Naive B cell (primary cell): ENCODE measurements at places on chromosomes 6 and 20.

GRCh38 chr6:157561929-157562810 is 181.2 kb downstream of the ZDHHC14 start:
- DNase-seq: peak; percentile 81

DNA sequence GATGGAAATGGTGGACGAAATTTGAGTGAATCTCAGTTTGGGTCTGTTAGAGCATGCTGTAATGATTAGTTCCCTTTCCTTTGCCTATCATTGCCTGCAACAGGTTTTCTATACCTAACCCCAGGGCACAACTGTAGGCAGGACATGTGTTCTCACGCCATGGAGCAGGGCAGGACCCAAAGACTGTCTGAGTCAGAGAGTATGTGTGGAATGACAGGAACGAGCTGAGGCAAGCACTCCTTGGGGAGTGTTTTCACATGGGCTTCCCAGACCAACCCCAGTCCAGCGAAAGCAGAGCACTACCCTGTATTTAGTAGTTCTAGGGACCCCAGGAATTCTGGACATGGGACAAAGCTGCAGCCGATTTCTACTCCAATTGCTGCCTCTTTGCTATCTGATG is 234.2 kb downstream of the HACE1 start:
- no peak for DNase-seq

DNA sequence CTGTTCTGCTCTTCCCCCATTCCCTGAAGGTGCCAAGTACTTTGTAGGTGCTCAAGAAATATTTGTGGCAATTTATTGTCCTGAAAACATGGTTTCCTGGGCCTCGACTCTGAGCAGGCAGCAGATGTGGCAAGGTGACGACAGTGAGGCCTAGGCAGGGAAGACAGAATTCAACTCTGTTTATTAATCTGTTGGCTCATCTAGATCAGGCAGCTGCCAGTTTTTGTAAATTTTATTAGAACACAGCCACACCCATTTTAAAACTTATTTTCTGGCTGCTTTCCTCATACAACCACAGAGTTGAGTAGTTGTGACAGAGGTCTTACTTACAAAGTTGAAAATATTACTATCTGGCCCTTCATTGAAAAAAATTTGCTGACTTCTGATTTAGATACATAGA is 24.5 kb downstream of the MAPK14 start:
- no peak for DNase-seq

- no peak for DNase-seq
Observed at GRCh38 chr6:151026041-151026663, 160.7 kb downstream of the MTHFD1L start.

DNA sequence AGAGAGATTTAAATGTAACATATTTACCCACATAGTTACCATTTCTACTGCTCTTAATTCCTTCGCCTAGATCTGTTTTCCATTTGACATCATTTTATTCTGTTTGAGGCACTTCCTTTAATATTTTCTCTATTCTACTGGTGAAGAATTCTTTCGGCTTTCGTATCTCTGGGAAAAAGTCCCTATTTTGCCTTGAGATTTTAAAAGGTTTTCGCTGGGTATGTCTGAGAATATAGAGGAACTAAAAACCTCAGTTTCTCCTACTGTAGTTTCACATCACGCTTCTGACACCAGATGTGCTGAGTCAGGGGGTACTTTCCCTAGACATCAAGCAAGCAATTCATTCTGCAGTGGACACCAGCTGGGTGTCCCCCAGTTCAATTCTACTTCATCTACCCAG is 61.7 kb downstream of the E2F3 start:
- DNase-seq: no peak

- no peak for DNase-seq
Observed at GRCh38 chr6:116406678-116407345, 36.1 kb downstream of the DSE start.

DNA sequence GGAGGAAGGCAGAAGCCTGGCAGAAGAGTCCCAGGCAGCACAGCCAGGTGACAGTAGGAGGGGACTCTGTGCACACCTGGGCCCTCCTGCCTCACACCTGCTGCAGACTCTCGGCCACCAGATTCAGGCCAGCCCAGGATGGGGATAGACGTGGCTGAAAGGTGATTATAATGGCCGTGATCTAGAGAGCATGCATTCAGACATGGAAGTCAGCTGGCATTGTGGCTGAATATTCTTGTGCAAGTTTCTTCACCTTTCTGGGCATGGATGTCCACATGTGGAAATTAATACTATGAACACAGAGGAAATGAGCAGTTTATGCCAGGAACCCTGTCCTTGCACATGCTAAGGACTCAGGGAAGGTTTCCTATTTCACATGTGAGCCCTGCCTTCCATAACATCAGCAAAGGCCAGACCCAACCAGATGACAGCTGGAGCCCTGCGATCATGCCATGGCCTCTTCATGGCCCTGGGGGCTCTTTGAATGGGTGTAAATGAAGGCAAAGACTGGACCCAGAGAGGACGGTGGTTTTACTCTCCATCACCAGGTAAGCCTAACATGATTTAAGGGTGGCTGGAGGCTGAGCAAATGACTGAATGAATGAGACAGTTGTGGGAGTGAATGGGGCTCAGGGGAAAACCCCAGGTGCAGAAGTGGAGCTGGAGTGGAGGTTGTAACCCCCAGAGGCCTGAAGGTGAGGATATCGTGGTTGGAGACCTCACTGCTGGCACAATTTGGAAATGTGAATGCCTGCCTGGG is 2.7 kb upstream of the RAET1L start:
- no peak for DNase-seq

- DNase-seq: no peak
Observed at GRCh38 chr20:58906894-58907293, 54.4 kb downstream of the GNAS start.

- peak; percentile 17 for DNase-seq
Observed at GRCh38 chr6:36546308-36546919, 865 bp downstream of the STK38 start.

DNA sequence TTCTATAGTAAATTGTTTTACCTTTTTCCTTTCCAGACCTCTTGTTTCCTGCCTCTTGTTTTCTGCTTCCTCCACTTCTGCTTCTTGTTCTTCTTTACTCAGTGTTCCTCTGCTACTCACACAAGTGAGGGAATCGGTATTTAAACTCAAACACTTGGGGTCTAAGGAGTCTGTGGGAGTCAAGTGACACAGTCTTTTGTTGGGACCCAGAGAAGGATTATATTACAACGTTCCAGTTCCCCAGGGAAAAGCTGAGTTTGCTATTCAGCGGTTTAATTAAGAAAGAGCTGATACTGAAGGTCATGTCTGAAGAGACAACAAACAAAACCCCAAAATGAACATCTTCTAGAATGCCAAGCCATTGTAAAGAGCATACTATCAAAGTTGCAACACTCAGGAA is 107.8 kb upstream of the CITED2 start:
- DNase-seq: no peak

DNA sequence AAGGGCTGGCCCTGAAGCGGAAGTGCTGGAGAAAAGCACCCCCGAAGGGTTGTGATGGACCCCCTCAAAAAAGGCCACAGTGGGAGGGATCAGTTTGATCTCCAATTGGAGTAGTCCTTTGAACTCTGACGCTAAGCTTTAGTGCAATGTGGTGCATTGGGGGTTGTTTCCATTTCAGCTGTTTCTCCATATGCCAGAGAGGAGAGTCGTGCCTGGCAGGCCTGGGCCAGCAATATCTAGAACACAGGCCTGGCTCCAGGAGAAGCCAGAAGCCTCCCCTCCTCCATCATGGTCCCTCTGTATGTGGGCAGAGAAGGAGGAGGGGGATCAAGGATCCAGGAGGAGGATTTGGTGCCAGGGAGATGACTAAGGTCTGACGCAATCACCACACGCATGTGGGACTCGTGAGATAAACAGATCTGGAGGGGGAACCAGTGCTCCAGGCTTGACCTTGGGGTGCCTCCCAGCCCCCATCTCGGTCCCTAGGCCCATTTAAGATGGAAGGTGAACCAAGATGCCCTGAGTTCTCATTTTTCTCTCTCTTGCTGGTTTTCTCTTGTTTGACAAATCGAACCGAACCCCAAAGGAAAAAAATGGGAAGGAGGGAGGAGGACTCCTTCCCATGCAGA is 517.4 kb upstream of the JARID2 start:
- DNase-seq: no peak

- DNase-seq: no peak
Observed at GRCh38 chr6:141488488-141488887, 644.2 kb upstream of the GJE1 start.

GRCh38 chr6:26272171-26272637 is 92.8 kb upstream of the BTN3A2 start:
- DNase-seq: peak; percentile 66

DNA sequence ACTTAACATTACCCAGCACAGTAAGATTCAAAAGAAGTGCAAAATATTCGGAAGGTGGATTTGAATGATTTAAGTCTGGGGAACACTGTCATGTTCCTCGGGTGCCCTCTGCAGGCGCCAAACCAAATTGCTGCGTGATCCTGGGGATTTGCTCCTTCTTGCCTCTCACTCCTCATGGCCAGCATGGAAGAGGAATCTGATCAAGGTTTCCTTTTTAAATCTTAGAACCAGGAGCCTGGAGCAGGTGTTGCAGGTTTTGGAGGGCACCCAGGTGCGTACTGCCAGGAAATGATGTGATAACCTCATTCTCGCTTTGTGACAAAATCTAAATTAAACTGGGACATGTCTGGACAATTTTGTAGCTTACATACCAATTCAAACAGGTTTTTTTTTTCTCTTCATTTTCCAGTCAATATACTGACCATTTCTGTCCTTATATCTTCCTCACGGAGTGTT is 8.1 kb upstream of the PFDN4 start:
- peak; percentile 51 for DNase-seq

DNA sequence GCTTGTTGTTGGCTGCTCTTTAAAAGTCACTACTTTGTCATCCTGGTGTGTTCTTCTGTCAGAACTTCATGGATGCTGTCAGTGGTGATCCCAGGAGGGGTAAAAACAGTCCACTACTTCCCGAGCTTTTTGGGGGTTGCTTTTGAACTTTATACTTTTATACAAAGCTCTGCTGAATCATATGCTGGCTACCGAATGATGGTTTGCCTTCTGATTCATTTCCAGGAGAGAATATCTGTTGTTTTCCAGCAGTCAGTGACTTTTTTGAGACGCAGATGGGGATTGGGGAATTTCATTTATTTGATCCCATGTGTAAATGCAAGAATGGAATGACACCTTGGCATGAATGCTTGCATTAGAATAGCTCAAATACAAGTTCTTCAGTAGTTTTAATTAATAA is 32.7 kb upstream of the COL10A1 start:
- DNase-seq: no peak

GRCh38 chr6:126112171-126112632 is 125.9 kb downstream of the TRMT11 start:
- no peak for DNase-seq

GRCh38 chr6:160667639-160668481 is 3.8 kb upstream of the LPA start:
- no peak for DNase-seq

DNA sequence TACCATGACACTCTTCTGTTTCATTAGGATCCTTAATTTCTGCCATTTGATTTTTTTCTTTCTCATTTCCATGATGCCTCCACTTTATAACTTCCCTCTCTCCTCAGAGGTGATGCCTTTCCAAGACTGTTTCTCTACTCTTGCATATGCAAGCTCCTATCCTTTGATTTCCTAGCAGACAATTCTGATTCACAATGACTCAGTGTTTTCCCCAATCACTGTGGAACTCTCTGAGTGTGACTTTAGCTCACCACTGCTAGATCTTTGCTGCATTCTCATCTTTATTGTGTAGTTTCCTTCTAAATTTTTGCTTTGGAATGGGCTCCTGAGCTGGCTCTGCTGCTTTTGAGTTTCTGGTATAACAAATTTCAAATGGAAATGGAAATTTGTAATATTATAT is 184.9 kb downstream of the TINAG start:
- DNase-seq: no peak

- DNase-seq: no peak
Observed at GRCh38 chr20:20411836-20412235, 43.9 kb downstream of the INSM1 start.

DNA sequence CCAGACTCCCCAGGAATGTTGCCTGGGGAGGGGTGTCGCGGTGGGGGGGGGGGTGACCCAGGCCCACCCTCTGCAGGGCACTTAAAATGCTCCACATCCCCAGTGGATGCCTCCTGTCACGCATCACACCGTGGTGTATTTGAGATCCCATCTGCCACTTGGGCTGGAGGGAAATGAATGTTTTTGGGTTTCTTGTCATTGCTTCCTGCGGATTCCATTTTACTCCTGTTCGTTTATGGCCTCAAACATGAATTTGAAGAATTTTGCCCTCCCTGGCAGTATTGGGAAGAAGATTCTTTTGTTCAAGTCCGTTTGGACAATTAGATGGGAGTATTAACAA is 544 bp upstream of the KHDC1 start:
- no peak for DNase-seq

DNA sequence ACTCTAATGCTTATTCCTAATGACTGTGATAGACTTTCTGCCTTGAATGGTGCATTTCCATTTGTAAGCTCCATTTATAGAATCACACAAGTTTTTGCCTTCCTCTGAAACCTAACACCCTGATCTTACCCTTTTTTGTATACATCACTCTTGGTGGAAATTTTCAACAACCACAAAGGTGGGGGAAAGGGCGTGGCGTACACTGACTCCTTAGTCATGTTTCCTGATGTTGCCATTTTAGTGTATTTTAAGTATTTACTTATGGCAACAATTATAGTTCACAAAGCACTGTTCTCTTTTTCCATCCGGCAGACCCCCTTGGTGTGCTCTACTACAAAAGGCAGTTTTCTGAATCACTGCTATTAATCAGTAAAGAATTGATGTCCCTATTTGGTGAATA is 92.0 kb downstream of the ATXN1 start:
- no peak for DNase-seq

GRCh38 chr20:60817891-60818290 is 434.2 kb upstream of the CDH4 start:
- no peak for DNase-seq

DNA sequence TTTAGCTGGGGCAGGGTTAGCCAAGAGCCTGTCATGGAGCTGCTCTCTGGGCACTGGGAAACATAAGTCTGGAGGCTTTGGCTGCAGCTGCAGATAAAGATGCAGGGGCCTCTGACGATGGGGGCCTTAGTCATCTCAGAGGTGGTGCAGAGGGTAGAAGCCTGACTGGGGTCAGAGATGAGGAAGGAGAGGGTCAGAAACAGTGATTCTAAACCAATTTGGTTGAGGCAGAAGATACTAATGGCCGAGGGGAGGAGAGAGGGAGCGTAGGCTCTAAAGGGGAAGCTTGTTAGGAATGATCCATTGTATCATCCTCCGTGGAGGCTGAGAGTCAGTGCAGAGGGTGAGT is 33.8 kb downstream of the PLEKHG1 start:
- DNase-seq: no peak

- DNase-seq: no peak
Observed at GRCh38 chr6:5459346-5459745, 198.0 kb downstream of the FARS2 start.

- DNase-seq: no peak
Observed at GRCh38 chr6:5373430-5373829, 112.1 kb downstream of the FARS2 start.

GRCh38 chr20:62500237-62500864 is 24.6 kb upstream of the GATA5 start:
- DNase-seq: peak; percentile 68

GRCh38 chr20:51372176-51372803 is 170.2 kb downstream of the NFATC2 start:
- peak; percentile 25 for DNase-seq
